Adrenal gland (tissue), 19 donors: ENCODE measurements at places on chromosomes 11 and 22.
A peak's percentile ranks its signal among the peaks of the same experiment; 100 is the strongest.

DNA sequence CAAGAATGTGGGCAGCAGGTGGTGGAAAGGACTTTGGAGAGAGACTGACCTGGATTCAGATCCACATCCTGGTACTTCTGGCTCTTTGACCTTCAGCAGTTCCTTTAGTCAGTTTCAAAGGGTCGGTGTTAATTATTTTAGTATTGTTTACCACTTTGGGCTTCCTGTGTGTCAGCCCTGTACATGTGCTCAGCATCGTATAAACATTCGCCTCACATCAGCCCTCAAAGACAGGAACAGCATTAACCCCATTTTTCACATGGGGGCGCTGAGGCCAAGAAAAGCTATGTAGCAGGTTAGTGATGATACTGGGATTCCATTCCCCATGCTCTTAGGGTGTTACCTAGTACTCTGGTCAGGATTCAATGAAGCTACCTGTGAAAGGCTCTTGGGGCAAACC lies 72.1 kb upstream of the YWHAH start:
- DNase-seq: no peak

GRCh38 chr11:2983908-2984307 lies 8.2 kb downstream of the NAP1L4 start:
- DNase-seq: no peak

- DNase-seq: no peak
Observed at GRCh38 chr22:47195484-47196165, 433.2 kb downstream of the TBC1D22A start.

DNA sequence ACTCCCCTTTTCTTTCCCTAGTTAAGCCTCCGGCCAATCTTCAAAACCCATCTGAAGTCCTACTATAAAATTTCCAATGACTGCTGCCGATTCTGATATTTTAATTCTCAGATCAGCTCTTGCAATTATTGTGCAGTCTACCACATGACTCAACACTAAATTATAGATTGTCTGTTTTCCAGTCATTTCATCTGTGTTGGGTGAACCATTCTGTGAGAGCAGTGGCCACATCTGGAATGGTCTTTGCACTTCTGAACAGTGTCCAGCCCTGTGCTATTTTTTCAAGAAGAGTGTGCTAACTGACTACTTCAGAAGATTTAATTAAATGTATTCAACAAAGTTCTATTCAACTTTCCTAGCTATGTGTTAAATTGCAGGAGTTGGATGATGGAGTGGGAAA lies 47.2 kb upstream of the MMP7 start:
- no peak for DNase-seq

DNA sequence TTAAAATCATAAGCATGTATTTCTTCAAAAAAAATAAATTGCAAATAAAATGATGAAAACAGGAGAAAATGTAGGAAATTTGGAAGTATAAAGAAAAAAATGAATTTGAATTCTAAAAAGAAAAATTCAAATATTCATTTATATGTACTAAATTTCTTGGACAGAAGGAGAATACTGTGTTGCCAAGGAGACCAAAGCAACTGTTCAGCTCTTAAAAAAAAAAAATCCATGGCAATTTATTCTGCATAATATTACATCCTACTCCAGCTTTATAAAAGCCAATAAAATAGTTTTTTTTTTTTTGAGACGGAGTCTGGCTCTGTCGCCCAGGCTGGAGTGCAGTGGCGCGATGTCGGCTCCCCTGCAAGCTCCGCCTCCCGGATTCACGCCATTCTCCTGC lies 6.0 kb downstream of the PGM2L1 start:
- no peak for DNase-seq

DNA sequence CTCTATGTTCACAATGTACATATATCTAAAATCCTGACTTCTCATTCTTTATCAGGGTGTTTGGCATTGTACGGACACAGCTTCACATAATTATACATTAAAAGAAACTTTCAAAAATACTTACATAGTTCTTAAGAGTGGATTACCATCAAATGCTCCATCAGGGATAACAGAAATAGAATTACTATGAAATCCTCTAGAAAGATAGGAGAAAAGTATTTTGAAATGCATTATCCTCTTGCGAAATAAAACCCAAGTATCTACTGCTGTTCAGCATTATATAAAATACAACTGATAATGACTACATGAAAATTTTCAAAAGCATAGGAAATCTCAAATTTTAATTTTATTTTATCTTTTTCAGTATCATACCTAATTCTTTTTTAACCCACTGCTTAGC lies 17.8 kb upstream of the CCDC34 start:
- no peak for DNase-seq

DNA sequence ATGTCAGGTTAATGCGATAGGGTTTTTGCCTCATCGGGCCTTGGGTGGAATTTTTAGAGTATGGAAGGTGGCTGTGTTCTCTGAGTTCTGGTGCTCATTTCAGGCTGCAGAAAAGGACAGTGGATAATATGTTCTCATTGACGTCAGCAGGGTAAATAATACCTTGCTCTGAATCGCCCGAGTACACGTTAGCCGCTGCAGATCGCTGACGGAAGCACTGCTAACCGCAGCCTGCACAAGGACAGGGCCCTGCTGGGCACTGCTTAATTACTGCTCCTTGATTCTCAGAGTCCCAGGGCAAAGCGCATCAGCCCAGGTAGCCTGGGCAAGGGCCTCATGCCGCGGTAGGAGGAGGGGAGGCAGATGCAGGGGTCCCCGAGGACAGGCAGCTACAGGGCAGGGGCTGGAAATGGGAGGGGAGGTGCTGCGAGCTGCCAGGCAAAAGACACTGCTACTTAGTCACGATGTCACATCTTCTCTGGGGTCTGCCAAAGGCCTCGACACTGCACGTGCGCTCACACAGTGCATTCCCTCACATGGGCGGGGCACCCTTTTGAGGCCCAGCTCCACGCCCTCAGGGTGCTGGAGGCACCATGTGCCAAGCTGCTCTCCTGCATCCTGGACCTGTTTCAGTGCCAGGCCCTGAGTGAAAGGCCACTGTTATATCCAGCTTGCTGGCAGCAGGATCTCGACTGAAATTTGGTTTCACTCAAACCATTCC lies 35.2 kb downstream of the PPP2R1B start:
- DNase-seq: no peak

- DNase-seq: peak; percentile 73
Observed at GRCh38 chr22:45996241-45997076, 19.5 kb upstream of the WNT7B start.

DNA sequence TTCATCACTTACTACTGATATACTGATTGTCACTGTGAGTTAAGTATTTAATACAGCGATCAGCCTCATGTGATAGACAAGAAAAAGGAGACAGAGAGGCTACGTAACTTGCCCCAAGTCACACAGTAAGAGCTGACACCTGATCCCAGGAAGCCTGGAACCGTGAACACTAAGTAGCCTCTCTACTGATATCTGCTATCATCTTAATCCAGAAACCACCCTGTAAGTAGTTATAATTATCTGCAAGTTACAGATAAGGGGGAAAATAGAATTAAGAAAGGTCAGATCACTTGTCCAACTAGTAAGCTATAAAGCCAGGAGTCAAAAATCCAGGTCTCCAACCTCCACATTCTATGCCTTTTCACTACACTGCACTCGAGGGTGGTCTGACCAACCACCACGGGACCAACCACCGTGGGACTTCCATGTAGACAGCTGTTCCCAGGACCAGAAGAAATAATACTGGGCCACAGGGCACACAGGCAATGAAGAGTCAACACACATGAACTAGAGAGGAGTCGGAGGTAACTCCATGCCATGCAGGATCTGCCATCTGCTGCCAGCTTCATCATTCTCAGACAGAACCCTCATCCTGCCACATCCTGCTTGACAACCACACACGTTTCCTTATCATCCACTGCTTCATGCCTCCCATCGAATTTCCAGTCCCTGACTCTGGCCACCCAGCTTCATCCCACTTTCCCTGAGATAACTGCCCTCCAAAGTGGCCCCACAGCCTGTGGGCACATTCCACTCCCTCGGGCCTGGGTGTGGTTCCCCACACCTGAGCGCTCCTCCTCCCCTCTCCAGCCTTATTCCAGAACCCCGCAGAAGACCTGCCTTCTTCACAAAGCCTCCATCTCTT lies 58.6 kb downstream of the MICAL3 start:
- no peak for DNase-seq

DNA sequence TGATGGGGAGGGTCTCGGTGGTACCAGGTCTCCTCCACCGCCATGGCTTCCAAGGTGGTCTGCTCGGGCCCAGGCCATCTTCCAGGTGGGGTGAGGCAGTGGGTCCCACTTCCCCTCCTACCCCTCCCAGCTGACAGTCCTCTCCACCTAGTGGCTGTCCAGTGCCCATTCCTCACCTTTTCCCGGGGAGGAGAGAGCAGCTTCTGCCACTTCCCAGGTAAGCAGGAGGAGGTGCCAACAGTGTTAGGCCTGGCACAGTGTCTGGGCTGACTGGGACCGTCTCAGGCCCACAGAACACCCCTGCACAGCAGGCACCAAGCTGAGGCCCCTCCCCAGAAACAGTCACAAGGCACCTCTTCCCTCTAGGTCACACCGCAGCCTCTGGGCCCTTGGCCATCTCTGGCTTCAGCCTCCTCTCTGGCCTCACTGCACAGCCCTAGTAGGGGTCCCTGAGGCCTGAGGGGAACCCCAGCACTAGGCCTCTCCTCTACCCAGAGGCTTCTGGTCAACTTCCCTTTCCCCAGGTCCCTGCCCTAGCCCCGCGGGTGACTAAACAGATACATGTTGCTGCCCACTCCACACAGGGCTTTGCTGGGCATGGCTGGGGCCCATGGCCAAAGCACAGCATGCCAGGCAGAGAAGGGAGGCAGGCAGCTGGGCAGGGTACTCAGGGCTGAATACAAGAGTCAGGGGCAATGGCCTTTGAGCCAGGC lies 2.3 kb upstream of the ANKRD13D start:
- no peak for DNase-seq

- no peak for DNase-seq
Observed at GRCh38 chr11:12276356-12276755, 101.0 kb upstream of the PARVA start.

GRCh38 chr11:112538534-112539280 lies 278.0 kb upstream of the PLET1 start:
- no peak for DNase-seq

- DNase-seq: no peak
Observed at GRCh38 chr11:44989831-44990566, 39.3 kb upstream of the TP53I11 start.

- DNase-seq: no peak
Observed at GRCh38 chr11:122754553-122755322, 83.6 kb upstream of the CRTAM start.

- no peak for DNase-seq
Observed at GRCh38 chr11:117441146-117441975, 113.7 kb downstream of the CEP164 start.

GRCh38 chr11:34050581-34051348 lies 766 bp upstream of the CAPRIN1 start:
- DNase-seq: no peak
